NCI-H460 (cell line): ENCODE measurements at places on chromosomes 4 and X. TPM values are rescaled to one million over a fixed set of nuclear protein-coding genes. Genes with fewer than 3 reads are reported as not detected.

GRCh38 chrX:67652543-67652942 lies 108.7 kb downstream of the AR start:
- DNase-seq, result no peak

GRCh38 chrX:345020-345925 lies 26.7 kb upstream of the GTPBP6 start:
- no peak for DNase-seq

GRCh38 chr4:135192751-135193535 lies 991.4 kb upstream of the PABPC4L start:
- no peak for DNase-seq

PLCXD1 gene
- total RNA-seq, result 5.5 and 6.5 TPM in 2 replicates

- no peak for DNase-seq
These were observed 89.3 kb downstream of the TSPAN5 start for GRCh38 chr4:98568941-98569663.

DNA sequence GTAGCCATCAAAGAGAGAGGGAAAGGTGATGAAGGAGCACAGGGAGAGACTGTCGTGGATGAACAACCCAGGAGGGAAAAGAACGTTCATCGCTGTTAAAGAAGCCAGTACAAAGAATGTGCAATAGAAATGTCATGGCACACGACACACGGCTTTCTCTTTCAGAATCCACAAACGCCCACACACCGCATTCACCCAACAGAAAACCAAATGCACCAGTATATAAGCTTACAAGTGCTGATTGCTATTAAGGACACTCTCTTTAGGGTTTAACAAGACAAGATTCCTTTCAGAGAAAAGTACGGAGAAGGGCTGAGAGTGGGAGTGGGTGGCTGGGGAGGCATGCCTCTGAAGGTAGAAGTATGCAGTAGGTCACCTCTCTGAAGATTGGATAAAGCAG lies 80.2 kb downstream of the C4orf51 start:
- no peak for DNase-seq

TMEM47 gene
- 12.9 and 14.4 TPM in 2 replicates for total RNA-seq

- DNase-seq, result peak; percentile 34
These were observed 55.5 kb downstream of the LUZP4 start for GRCh38 chrX:115344885-115345614.
